ENCODE measurements at places on chromosomes 11 and 22.

DNA sequence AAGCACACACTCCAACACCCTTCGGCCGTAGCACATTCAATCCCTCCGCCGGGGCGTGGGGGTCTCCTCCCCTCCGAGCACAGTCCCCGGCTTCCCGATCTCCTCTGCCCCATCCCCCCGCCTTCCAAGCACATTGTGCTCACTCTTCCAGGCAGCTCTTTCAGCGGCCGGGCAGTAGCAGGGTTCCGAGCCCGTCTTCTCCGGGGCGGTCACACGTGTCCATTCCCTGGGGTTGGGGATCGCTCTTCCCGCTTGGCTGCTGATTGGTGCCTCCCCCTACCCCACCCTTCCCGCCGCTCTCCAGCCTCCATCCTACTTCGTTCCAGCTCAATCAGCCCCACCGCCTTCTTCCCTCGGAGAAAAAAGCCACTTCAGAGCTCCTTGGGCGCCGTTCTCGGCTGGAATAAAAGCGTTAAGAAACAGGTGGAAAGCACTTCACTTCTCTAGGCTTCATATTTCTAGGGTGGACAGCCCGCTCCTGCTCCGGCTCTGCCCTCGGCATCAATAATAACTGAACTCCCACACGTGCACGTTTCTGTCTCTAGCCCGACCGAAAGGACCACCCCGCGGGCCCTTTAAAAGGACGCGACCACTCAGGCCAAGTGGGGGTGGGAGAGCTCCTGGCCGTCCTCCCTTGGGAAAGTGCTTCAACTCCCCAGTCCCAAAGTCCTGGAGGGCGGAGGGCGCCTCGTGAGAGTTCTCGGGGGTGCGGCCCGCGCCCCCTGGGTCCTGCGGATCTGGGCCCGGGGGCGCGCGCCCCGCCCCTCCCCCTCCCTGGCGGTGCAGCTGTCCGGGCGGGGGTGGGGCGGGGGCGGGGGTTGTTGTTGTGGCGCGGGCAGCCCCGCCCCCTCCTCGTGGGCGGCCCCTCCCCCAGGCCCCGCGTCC, 464 bp upstream of the CECR2 start:
- peak; percentile 82 for DNase-seq

DNA sequence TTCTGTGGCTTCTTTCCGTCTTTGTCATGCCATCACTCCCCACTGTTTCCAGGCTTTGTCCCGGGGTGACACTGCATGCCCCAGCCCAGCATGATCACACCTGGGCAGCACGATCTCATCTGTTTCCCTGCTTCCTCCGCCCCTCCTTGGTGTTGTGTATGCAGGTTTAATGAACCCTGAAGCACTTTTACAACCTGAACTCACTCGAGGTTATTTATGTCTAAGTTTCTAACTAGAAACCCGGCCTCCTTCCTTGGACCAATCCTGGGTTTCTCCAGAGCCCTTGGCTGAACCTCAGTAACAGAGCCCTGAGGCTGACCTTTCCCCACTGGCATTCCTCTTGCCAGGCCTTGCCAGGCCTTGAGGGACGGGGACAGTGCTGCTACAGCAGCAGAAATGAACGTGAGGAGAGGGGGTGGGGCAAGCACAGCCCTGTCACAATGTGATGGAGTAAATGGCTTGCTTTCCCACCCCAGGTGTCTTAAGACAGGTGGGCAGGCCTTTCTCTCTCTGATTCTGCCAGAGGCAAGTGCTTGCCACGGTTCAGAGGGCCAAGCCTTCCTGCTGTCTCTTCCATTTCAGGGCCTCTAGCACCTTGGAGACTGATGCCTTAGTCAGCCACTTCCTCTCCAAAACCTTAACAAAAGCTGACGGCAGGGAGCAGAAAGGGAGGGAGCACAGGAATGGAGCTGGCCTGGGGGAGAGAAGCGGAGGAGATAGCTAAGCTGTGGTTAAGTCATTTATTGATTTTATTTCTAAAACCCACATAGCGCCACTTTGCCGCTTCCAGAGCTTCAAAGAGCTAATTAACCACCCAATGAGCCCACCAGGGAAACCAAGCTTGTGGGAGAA, 3.1 kb upstream of the PYGM start:
- DNase-seq: no peak

GRCh38 chr11:96229354-96229977, 113.5 kb downstream of the MAML2 start:
- DNase-seq: no peak

GRCh38 chr11:122853971-122854446, 15.7 kb downstream of the CRTAM start:
- DNase-seq: peak; percentile 49

GRCh38 chr11:6736495-6737121, 35.2 kb downstream of the OR2AG2 start:
- DNase-seq: no peak

DNA sequence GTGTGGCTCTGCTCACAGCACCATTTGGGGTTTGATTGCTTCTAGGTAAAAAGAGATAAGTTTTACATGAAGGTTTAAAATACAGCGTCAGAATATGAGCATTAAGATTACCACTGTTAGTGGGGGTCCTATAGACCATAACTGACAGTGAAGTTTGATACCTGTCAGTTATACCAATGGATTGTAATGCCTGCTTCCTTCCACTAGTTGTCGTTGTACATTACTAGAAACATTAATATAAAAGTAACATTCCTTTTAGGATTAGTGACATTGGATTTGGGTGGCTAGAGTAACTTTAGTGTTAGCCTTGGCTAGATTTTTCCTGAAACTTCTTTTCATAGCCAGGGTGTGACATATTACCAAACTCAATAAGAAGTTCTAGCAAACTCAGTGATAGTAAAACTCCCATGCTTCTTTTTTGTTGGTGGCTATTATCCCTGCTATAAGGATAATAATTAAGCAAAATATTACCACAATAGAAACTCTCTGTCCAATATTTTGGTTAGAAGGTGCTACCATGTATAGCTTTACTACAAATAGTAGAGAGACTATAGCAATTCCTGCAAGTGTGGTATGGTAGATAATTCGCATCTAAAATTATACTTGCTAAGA, 57.1 kb downstream of the FAM181B start:
- DNase-seq: no peak

- no peak for DNase-seq
Measured at GRCh38 chr11:67484847-67485311, 2.1 kb downstream of the AIP start.

DNA sequence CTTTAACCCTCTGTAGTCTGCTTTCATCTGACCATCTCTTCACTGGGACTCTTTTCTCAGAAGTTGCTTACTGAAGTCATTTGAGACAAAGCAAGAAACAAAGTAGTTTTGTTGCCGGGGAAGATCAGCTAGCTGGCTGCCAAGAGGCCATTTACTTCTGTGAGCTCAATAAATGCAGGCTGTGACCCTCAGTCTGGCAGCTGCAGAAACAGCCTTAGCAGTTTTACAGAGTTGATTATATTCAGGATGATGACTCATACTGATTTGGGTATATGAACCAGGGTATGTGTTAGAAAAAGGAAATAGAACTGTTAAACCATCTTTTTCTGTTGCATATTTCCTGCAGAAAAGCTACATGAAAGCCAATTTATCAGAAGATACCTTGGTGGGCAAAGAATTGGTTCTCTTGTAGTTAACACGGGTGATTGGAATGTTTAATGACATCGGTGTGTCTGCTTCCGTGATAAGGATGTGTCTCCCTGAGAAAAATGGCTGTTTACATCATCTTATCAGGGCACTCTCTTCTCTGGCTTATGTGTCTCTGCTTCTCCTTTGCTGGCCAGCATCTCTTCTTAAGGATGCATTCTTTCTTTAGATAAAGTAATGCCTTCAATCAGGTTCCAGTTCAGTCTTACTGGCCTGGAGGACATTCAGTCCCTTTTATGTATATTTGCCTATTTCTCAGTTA, 18.5 kb downstream of the FIBIN start:
- DNase-seq: no peak

- no peak for DNase-seq
Measured at GRCh38 chr22:29817724-29818123, 20.4 kb downstream of the ASCC2 start.

DNA sequence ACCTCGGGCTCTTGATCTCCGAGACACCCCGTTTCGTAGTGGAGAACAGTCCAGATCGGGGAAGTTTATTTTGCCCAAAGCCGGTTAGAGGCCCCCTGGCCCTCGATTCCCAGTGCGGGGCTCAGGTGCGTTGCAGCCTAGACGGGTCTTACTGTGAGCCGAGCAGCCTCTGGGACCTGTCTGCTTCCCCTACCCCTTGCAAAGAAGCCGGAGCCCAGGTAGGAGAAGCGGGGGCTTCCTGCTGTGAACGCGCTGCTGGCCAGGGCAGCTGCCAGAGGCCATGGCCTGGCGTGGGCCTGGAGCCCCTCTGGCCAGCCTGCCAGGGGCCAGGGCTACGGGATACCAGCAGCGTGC, 621 bp downstream of the TSPO start:
- no peak for DNase-seq

DNA sequence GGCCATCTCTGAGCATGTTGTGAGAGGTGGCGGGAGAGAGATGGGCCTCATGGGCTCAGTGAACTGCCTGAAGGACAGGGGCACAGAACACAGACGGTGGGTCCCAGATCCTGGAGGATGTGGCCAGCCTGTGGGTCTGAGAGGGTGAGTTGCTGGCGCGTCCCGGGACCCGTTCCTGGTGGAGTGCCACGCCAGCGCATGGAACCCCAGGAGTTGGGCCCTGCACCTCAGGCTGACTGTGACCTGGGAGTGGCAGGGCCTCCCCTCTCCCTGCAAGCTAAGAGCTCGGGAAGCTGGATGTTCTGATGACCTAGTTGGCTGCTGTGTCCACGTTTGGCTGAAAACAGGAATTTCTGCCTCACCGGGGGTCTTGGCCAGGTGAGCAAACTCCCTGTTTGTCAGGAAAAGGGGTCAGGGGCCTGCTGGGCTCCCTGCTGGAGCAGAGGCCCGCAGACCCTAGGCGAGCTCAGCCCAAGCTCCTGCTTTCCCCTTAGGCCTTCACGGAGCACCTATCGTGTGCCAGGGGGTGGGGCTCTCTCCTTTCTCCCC, 15.0 kb downstream of the LRRC32 start:
- no peak for DNase-seq

DNA sequence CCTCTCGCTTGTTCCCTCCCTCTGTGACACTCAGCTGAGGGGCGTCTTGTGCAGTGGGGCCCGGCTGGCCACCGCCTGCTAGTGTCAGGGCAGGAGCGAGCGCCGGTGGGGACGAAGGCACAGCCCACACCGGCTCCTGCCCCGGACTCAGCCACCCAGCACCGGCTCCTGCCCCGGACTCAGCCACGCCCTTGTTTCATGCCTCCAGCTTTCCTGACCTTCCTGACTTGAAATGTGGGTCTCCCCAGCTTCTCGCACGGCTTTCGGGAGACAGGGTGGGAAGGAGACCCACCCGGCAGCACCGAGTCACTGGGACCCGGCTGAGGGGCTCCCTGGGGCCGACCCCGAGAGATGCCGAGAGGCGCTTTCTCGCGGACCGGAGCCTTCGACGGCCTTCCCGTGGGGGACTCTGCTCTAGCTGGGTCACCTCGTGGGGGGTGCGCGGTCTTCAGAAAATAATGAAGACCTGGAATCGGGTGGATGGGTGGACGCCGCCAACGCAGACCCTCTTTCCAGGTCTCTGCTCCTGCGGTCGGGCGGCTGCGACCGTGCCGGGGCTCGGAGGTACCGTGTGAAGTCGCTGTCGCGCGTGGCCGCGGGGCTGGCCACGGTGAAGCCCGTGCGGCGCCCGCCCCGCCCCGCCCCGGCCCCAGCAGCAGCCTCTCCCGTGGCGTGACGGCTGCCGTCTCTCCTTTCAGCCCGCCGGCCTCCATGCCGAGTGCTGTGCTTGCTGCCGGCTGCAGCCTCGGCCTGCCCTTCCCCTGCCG, 10.2 kb downstream of the GLB1L2 start:
- no peak for DNase-seq
